HS-5 (cell line): ENCODE measurements at places on chromosomes 7 and 10.

DNA sequence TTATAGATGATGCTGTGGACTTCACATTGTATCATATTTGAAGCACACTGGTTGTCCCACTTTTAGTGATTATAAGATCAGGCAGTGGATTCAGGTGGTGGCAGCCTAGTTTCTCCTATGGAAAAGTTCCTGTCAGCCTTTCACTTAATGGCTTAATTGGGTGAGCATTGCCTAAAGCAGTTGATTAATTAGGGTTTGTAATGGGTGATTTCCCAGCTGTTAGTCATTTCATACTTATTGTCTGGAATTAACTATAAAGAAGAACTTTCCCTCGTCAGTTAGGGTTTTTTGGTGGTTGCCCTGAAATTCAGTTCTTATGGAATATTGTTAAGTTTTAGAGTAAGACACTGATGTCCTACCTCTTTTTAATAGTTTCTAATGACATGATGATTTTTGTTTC lies 78.8 kb downstream of the SLC25A40 start:
- no peak for DNase-seq

DNA sequence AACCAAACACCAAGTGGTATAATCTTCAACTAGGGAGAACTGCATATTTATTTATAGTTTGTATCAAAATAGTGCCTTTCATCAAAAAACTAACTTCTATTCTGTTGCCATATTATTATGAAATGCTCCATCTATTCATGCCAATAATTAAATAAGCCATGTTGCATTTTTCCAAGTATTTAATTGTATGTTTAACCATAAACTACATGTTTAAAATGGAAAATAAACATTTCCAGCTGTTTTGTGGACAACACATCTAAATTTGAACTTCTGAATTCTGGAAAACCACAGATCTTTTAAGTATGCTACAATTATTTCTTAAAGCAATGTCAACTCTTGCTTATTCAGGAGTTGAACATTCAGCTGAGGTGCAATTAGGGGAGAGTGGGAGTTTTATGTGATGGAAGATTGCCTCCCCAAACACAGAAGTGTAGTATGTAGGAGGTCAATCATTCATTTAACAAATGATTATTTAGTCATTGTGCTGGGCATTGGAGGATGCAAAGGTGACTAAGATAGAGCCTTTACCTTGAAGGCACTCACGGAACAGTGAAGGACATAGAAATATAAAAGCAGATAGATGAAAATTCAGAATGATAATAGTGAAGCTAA lies 80.7 kb upstream of the PPP1R3C start:
- no peak for DNase-seq

- no peak for DNase-seq
Measured at GRCh38 chr10:132974886-132975830, 32.8 kb upstream of the CFAP46 start.

DNA sequence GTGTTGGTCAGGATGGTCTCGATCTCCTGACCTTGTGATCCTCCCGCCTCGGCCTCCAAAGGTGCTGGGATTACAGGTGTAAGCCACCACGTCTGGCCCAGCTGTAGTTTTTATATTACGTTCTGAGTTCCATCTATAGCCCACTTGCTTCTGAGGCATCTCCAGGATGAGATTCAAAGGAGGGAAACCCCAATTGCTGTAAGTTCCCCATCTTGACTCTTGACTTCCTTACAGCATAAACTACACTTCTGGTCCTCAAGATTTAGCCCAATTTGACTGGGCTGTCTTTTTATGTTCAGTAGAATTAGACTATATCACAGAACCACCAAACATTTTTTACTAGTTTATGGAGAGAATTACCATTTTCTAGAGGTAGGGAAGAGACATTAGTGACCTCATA lies 44.3 kb downstream of the CCM2 start:
- no peak for DNase-seq

GRCh38 chr7:108460964-108461363 lies 4.7 kb upstream of the NRCAM start:
- no peak for DNase-seq

DNA sequence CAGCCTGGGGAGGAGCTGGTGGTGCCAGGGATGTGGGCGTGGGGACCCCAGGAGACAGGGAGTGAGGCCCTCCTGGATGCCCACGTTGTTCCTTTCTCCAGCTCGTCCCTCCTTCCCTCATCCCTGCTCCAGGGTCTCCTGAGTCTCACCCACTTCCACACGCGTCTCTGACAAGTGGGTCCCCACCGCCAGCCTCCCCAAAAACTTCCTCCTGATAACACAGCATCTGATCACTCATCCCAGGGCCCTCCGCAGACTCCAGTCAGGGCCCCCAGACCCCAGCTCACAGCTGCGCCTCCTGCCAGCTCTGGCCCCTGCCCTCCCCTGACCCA lies 60.6 kb upstream of the INPP5A start:
- DNase-seq, result no peak

DNA sequence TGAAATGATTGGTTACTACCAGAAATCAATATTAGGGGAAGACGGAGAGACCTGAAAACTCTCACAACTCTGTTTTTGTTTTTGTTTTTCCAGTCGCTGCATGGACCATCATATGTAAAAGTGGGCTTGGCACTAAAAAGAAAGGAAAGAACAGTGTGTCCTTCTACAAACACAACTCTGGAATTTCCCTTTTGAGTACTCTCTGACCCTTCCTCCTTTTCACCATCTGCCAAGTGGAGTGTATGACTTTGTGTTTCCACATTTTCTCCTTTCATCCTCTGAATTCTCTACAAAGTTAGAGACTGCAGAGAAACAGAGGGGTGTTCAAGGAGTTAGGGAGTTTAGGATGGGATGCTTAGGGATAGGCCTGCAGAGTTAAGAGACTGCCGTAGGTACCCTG lies 92.0 kb downstream of the MDFIC start:
- DNase-seq, result no peak

GRCh38 chr7:154693661-154694060 lies 309.3 kb downstream of the PAXIP1 start:
- no peak for DNase-seq

GRCh38 chr7:150368884-150369747 lies 494 bp downstream of the REPIN1 start:
- no peak for DNase-seq

DNA sequence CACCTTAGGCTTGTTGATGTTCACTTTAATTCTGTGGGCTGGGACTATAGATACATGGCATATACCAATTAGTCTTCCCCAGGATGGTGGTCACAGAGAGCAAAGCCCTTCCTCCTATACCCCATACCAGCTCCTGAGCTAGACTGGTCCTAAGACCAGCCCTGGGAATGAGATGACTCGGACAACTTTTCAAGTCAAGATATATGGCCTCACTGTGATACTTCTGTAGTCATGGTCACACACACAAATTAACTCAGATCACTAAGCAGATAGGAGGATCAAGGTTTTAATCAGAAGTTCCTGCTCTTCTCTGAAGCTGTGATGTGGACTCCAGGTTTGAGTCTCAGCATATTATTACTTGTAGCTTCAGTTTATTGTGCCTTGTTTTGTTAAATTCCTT lies 53.1 kb downstream of the SLK start:
- no peak for DNase-seq

- DNase-seq, result no peak
Measured at GRCh38 chr10:5818894-5819293, 5.7 kb upstream of the GDI2 start.

- no peak for DNase-seq
Measured at GRCh38 chr10:13956826-13957225, 370.1 kb downstream of the PRPF18 start.

- no peak for DNase-seq
Measured at GRCh38 chr10:11142777-11143176, 125.1 kb downstream of the CELF2 start.

DNA sequence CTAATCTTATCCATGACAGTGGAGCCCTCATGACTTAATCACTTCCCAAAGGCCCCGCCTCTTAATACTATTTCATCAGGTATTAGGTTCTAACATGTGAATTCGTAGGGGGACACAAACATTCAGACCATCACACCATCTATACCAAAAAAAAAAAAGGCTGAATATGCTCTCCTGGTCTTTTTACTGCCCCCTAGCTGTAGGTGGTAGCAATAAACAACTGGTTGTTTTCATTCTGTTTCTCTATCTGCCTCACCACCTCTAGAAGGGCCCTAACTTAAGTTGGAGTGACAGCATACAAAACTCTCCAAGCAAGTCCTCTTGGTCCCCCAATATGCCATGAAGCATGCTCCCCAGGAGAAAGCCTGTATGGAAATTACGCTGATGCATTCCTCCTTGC lies 94.1 kb downstream of the GRM8 start:
- no peak for DNase-seq

DNA sequence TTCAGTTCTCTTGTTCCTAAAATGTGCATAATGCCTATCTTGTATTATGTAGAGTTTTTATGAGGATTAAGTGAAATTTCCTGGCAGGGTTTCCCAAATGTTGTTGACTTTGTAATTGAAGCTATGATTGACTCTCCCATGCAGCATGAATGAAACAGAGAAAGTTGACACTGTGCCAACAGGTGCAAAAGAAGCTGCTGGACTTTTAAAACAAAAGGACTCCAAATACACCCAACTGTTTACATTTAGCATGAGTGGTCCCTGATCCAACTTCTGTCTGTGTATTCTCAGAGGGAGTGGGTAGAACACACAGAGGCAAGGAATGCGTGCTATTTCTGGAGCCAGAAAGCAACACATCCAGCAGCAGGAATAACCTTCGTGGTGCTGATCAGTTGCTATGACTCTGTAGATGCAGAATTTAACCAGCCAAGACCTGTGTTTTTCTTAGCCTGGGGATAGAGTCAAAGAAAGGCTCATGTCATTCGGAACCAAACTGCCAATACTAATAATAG lies 14.4 kb upstream of the RBM20 start:
- no peak for DNase-seq
